ENCODE measurements at places on chromosomes 5 and 9.
A peak's percentile ranks its signal among the peaks of the same experiment; 100 is the strongest.

DNA sequence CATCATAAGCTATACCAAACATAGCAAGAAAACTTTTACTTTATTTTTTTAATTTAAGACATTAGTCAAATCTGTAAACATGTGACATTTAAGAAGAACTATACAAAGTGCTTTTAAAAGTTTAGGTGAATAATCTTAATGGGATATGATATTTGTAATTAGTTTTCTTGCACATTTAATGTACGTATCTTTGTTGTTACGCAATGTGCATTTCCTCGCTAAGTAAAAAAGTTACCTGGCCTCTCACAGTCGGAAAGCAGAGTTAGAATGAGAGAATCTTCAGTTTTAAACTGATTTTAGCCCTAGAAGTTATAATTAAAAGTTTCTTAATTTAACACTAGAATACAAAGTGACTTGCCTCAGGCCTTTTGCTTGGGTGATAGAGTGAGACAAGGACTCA lies 589.8 kb downstream of the DMRTA1 start:
- DNase-seq: no peak

- DNase-seq: no peak
Observed at GRCh38 chr5:17103461-17103860, 114.0 kb upstream of the BASP1 start.

GRCh38 chr5:174063082-174063756 lies 17.7 kb downstream of the NSG2 start:
- DNase-seq: no peak

DNA sequence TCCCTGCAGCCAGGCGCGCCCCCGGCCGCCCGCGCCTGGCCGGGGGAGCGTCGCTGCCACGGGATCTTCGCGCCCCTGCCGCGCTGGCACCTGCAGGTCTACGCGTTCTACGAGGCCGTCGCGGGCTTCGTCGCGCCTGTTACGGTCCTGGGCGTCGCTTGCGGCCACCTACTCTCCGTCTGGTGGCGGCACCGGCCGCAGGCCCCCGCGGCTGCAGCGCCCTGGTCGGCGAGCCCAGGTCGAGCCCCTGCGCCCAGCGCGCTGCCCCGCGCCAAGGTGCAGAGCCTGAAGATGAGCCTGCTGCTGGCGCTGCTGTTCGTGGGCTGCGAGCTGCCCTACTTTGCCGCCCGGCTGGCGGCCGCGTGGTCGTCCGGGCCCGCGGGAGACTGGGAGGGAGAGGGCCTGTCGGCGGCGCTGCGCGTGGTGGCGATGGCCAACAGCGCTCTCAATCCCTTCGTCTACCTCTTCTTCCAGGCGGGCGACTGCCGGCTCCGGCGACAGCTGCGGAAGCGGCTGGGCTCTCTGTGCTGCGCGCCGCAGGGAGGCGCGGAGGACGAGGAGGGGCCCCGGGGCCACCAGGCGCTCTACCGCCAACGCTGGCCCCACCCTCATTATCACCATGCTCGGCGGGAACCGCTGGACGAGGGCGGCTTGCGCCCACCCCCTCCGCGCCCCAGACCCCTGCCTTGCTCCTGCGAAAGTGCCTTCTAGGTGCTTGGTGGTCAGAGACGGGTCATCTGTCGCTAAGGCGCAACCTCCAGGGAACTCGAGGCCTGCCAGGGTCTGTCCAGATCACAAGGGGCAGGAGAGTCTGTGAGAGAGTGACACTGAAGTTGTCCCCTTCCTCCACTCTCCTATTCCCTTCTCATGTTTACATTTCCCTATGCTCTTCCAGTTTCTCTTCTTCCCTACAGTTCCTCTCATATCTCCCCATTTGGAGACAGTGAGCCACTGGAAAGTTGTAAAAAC lies 1.3 kb downstream of the GPR150 start:
- peak; percentile 27 for DNase-seq

DNA sequence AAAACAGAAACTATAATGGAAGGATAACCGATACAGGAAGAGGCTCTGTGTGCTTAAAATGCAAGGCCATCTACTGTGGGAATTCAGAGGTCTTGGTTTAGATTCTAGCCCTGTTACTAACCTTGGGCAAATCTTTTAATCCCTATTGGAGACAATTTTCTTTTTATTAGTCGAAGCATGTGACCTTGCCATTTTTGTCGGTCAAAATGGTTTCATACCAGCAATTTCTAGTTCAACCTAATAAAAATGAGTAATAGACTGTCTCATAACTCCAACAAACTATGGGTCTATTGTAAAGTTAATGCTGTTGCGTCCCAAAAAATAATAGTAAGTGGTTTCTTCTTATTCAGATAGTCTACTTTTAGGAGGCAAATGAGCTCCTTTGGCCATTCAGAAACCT lies 38.4 kb downstream of the PRR16 start:
- no peak for DNase-seq

Measured in activated T-helper 9 cell treated with anti-CD3 and anti-CD28 coated beads, Interleukin-2, amount 50 U/mL, for 16 hours (primary cell).